Chondrocyte (in vitro differentiated cells): ENCODE measurements at places on chromosomes 12 and 14. TPM values are rescaled to one million over a fixed set of nuclear protein-coding genes. Genes with fewer than 3 reads are reported as not detected.

- DNase-seq: no peak
Observed at GRCh38 chr12:1171657-1172408, 180.8 kb downstream of the ERC1 start.

DNA sequence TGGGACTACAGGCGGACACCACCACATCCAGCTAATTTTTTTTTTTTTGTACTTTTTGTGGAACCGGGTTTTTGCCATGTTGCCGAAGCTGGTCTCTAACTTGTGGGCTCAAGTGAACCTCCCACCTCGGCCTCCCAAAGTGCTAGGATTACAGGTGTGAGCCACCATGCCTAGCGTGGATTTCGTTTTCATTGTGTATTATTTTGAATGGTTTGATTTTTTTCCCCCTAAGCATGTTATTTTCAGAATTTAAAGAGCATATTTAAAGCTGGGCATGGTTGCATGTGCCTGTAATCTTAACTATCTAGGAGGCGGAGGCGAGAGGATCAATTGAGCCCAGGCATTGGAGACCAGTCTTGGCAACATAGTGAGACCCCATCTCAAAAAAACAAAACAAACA lies 13.1 kb downstream of the TMEM63C start:
- no peak for DNase-seq

TRHDE gene
- total RNA-seq: 0.34 to 1.2 TPM (median 0.87 TPM) in 3 replicates

- DNase-seq: peak; percentile 70
Observed at GRCh38 chr12:131942671-131943070, 7.1 kb upstream of the EP400 start.

GRCh38 chr12:61072717-61073116 lies 1187.5 kb upstream of the USP15 start:
- DNase-seq: no peak

DNA sequence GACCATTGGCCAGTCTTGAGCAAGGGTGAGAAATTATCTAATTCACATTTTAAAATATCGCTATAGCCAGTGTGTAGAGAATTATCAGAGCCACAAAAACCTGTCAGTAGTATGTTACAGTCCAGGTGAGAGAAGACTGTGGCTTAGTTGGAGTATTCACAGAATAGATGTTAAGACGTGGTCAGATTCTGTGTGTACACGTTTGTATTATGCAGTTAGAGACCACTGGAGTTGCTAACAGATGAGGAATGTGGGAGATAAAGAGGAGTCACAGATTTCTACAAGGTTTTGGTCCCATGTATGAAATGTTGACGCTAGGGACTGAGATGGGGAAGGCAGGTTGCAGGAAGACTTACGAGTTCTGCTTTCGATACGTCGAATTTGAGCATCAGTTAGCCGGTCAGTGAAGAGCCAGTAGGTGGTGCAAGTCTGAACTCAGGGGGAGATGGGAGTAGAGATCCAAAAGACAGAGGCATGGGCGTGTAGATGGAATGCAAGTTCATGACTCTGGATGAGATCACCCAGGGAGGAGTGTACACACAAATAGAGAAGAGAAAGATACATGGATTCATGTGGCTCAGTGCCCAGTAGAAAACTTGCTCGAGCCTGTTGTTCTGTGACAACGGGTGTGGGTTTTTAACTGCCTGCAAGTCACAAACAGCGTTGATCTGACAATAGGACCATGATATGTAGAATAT lies 114.8 kb upstream of the FLRT2 start:
- no peak for DNase-seq

DNA sequence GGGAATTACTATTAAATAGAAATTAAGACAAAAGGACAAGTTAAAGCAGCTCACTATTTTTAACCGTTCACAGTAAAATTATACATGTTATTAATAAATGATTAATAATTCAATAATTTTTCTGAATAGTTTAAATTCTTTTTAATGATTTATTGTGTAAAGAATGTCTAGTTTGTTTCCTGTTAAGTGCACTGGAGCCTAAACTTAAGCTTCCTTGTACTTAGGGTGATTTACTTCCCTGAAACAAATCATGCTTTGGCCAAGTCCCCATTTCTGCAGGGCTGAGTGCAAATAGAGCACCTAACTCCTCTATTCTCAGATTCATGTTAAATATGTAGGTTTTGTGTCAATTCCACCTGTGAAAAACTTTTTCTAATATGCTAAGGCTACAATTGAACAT lies 188.9 kb upstream of the PDZRN4 start:
- DNase-seq: no peak

VWF gene
- total RNA-seq: 0.05 to 0.08 TPM (median 0.07 TPM) in 3 replicates

DNA sequence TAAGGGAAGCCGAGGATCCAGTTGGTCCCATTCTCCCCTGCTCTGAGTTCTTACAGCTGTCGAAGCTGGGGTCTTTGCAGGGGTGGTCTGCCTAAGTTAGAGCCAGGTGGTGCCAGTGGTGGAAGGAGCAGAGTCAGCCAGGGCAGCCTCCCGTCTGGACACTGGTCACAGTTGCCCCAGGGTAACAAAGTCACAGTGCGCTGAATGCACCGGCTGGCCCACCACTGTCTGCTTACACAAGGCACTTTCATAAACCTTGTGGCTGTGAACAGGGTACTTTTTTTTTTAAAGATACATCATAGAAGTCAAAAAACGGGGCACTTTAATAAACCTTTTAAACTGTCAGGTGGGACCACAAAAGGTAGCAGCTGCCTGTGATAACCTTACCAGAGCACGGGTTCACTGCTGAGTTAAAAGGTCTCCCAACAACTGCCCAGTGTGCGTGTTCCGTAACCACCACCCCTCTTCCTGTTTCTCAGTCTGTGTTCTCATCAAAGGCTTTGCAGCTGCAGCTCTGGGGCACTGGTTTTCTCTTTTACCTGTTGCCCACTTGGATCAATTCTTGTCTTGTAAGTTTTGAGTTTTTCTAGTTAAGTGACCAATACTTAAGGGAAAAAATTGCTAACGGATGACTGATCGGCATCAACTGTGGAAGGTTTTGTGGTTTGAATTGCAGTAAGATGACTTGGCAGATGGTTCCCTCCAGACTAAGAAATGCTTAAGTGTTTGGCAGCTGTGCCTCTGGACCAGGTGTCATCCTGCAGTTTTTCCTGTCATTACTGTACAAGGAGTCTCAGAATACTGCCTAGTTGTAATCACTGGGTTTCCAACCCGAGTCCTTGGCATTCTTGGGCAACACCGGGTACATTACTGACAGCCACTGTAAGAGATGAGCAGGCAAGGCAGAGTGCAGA lies 55.9 kb downstream of the DYNC1H1 start:
- peak; percentile 62 for DNase-seq

SSPN gene
- 38.9 to 42.9 TPM (median 39.2 TPM) in 3 replicates for total RNA-seq

GRCh38 chr12:41604830-41605229 lies 416.7 kb downstream of the PDZRN4 start:
- DNase-seq: no peak

GRCh38 chr14:92726135-92726932 lies 22.1 kb downstream of the LGMN start:
- DNase-seq: no peak

SERPINA1 gene
- total RNA-seq: 0.20 TPM in 1 of 3 replicates, not detected in the others

DNA sequence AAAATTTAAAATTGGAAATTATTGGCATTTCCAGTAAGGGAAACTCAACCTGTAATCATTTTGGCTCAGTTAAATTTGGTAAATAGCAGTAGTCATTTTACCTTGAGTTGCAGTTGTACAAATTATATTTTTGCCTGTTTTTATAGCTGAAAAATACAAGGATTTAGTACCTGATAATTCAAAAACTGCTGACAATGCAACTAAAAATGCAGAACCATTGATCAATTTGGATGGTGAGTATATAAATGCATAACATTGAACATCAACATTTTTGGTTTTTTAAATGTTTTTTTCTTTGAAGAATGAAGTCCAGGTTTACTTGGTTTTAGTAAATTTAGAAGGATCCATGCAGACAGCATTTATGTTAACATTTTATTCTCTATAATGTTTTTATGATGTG lies 9.0 kb downstream of the RTRAF start:
- no peak for DNase-seq

APOLD1 gene
- 4.2 to 8.1 TPM (median 7.1 TPM) in 3 replicates for total RNA-seq

- DNase-seq: no peak
Observed at GRCh38 chr12:43869184-43869583, 33.3 kb downstream of the TMEM117 start.

DNA sequence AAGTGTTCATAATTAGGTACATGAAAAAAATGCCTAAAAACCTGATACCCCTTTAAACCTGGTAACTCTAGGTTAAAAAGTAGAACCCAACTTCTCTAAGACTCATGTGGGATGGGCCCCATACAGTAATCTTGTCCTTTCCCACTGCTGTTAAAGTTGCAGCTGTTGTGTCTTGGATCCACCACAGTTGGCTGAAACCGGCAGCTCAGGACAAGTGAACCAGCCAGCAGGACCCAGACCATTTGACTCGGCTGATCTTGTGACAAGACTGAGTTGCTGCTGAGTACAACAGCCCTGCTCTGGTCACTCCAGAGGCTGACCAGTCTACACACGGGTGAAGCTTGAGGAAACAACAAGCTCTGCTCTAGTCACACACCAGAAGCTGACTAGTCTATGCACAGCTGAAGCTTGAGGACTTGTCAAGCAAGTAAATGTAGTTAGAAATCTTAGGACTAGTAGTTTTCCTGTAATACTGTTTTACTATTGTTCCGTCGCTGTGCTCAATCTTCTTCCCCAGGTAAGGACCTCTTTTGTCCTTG lies 60.6 kb downstream of the DHRS2 start:
- no peak for DNase-seq

- no peak for DNase-seq
Observed at GRCh38 chr12:110613071-110613770, 708 bp upstream of the TCTN1 start.

GRCh38 chr14:105309371-105309770 lies 5.2 kb upstream of the PACS2 start:
- no peak for DNase-seq

DNA sequence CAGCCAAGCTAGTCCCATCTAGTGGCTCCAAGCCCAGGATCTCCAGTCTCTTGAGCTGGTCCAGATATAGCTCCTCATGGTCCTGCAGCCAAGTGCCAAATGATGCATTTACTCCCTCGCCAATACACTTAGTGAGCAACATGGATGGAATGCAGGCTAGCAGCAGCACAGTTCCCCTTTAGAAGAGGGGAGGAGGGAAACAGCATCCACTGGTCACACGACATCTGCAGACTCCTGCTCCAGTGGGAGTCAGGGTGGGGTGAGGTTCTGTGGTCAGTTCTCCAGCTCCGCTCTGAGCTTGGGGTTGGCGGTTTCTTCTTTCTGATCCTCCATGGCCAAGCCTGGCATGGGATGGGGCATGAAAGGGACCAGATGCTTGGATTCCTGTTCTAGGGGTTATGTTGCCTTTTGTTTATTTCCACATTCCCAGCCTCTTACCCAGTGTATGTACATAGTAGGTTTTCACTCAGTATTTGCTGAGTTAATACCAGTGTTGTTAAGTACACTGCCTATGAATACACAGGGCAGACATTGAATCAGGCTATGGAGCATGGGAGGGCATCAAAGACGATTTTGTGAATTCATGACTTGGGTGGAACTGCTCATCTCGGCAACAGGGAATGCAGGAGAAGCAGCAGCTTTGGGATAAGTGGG lies 57.3 kb downstream of the GALNT16 start:
- DNase-seq: peak; percentile 84

DNA sequence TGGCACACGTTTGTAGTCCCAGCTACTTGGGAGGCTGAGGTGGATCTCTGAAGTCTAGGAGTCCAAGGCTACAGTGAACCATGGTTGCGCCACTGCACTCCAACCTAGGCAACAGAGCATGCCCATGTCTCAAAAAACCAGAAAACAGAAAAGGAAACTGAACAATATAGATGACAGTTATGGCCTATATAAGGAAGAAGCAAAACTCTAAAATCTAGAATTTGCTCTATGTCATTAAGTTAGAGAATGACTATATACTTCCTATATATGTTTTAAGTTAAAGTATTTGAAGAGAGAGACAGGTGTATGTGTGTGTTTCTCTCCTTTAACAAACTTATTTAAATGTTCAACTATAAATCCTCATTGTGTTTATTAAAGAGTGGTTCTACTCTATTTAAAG lies 65.8 kb downstream of the MNAT1 start:
- DNase-seq: no peak
